ENCODE measurements at places on chromosomes 5 and 9.

DNA sequence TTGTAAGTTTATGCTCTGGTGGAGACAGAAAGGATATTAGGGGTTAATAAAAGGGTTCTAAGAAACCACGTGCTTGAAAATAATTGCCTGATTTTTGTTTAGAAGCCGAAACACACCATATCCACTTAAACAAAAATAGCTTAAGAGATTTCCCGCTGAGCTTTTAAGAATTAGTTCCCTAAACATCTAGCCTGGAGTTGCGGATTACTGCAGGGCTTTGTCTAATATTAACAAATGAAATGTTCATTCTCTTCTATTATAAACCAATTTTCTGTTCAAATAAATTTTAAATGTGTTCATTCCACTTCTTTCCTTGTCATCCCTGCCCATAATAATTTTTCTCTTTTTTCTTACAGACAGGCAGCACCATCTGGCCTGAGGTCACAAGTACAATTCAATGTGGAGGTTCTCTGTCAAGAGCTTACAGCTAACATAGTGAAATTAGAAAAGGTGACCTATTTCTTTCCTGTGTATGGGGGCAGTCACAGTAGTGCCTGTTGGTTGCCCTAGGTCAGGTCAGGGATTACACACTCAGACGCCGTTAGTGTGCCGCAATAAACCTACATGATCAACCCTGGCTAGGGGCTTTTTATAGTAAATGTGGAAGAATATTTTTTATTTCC is 65.3 kb downstream of the GRAMD2B start:
- DNase-seq, result no peak

DNA sequence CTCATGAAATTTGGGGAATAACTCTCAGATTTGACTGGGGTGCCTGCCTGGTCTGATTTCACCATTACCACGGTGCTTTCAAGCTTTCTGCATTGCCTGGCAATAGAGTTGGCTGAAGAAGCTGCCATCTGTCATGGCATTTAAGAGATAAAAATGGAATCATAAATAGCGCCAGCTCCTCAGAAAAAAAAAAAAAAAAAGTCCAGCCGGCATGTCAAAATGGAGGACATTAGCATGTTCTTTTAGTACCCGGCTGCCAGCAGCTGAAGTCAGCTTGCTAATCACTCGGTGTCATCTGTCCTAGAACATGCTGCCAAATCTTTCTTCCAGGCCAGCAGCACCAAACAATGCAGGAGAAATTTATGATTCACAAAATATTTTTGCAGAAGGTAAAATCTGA is 57.7 kb upstream of the CER1 start:
- DNase-seq, result no peak

DNA sequence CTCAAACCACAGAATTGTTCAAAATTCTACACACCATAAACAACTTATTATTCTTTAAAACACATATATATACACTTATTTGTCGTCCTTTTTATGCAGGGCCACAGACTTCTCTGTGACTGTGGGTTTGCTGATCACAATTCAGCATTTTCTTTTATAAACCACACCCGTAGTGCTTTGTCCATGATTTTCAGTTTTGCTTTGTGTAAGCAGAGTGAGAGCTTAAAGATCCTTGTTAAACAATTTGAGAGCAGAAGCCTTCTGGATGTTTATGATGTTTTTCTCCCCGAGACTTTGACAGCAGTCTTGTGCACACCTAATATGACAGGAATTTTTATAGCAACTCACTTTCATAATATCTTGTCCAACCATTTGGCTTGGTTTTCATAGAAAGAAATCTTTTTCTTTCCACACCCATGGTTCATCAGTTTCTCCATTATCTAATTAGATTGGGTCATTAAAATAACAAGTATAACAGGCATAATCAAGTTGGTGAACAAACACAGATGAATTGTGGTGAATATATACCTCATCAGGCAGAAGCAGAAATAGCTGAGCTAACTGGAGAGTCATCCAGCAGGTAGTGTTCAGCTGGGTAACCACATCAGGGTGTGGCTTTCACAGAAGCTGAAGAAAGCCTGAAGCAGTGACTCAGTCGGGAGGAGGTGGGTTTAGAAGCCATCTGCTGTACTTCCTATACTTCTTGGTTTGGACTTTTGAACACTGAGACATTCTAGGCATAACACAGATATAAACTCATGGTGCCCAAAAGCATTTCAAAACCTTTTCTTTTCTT is 232.8 kb downstream of the DOCK8 start:
- peak; percentile 83 for DNase-seq

DNA sequence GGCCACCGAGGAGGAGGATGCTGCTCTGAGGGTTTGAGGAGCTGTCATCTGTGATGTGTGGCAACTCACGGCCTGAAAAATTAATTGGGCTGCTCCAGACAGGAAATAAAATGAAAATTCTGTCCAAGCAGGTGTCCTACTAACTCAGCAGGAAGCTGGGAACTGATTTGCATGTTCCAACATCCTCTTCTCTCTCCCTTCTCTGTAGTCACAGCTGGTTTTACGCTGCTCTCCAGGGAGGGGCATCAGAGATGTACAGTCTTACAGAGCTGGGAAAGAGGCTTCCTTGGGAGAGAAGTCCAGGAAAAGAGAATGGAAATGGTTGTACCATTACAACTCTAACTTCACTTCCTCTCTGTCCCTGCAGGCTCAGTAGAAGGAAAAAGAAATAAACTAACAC is 24.2 kb upstream of the SIL1 start:
- no peak for DNase-seq

GRCh38 chr9:34124099-34124498 is 2.4 kb downstream of the DCAF12 start:
- no peak for DNase-seq

DNA sequence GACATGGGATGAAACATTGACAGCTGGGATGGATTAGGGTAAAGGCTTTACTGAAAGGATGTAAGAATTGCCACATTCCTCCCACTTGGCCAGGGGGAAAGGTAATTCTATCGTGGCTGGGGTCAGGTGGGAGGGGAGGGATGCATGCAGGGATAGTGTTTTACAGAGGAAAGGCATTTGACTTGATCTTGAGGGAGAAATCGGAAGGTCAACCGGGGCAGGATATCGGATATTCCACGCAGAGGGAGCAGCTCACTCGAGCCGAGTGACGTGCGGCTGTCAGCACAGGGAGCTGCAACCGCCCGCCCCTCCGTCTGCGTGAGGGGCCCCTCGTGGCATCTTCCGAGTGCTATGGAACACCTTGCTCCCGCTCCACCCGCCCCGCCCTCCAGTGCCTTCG is 63.4 kb upstream of the ADAMTS2 start:
- DNase-seq, result no peak

- DNase-seq, result peak; percentile 48
Measured at GRCh38 chr9:89605465-89606048, 745 bp downstream of the GADD45G start.

DNA sequence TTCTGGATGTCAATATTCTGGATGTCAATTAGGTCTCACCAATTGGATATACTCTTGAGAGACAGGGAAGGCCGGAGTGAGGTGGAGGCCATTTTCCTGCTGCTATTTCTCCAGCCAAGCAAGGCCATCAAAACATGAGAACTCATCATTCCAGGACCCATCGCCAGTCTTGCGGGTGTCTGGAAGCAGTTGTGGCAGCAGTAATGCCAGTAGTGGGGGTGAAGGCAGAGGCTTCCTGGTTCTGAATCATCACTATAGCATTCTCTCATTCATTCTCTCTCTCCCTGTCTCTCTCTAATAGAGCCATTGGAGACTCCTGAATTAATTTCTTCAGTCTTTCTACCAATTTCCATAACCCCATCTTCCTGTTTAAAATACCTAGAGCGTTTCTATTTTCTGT is 71.8 kb downstream of the EGFLAM start:
- no peak for DNase-seq

DNA sequence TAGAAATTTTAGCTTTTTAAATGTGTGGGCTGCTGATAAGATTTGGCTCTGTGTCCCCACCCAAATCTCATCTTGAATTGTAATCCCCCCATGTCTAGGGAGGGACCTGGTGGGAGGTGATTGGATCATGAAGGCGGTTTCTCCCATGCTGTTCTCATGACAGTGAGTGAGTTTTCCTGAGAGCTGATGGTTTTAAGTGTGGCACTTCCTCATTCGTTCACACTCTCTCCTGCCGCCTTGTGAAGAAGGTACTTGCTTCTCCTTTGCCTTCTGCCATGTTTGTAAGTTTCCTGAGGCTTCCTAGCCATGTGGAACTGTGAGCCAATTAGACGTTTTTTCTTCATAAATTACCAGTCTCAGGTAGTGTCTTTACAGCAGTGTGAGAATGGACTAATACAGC is 127.8 kb upstream of the MVB12B start:
- DNase-seq, result no peak

GRCh38 chr9:119004618-119004990 is 364.6 kb downstream of the BRINP1 start:
- DNase-seq, result no peak

GRCh38 chr5:131795228-131795627 is 1.6 kb downstream of the FNIP1 start:
- DNase-seq, result no peak

- no peak for DNase-seq
Measured at GRCh38 chr5:54895816-54896341, 89.5 kb downstream of the ESM1 start.

DNA sequence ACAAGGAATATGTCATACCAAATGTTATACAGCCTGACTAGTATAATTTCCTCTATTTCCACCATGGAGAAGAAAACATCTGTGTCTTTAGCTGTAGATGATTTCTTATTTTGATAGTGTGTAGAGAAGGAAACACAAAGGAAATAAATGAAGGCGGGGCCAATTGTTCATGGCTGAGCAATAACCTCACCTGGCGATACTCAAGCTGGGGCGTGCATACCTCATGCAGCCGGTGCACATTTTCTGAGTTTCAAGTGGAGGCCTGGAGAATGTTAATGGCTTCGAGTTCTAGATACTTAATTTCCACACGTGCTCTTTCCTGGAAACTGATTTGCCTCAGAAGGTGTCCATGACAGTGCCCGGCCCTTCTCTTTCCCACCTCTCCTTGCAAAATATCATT is 127.4 kb upstream of the TAF11L2 start:
- DNase-seq, result no peak

DNA sequence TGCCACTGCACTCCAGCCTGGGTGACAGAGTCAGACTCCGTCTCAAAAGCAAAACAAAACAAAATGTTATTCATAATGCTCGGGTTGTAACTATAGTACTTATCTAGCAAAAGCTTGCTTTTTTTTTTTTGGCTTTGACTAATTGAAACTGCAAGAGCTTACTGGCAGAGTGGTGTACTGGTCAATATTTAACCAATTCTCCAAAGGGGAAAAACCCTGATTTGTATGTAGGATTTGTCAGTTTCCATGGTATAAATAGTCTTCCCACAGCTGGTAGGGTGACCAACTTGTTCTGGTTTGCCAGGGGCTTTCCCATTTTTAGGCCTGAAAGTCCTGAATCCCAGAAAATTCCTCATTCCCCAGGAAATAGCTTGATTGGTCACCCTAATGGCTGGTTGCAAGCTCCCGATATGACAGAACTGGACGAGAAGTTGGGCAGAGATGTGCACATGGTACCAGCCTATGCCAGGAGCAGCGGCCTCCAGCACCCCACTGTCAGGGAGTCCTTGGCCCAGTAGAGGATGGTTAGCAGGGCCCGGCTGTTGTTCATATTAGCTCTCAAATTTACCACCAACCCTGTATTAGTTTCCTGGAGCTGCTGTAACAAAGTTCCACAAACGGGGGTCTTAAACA is 58.0 kb downstream of the FXN start:
- no peak for DNase-seq

- DNase-seq, result peak; percentile 59
Measured at GRCh38 chr5:76715736-76716455, at the start of gene F2R. TSS of gene F2R (plus strand) at chr5:76716126. CDS start at chr5:76716308, 182 bp downstream.

DNA sequence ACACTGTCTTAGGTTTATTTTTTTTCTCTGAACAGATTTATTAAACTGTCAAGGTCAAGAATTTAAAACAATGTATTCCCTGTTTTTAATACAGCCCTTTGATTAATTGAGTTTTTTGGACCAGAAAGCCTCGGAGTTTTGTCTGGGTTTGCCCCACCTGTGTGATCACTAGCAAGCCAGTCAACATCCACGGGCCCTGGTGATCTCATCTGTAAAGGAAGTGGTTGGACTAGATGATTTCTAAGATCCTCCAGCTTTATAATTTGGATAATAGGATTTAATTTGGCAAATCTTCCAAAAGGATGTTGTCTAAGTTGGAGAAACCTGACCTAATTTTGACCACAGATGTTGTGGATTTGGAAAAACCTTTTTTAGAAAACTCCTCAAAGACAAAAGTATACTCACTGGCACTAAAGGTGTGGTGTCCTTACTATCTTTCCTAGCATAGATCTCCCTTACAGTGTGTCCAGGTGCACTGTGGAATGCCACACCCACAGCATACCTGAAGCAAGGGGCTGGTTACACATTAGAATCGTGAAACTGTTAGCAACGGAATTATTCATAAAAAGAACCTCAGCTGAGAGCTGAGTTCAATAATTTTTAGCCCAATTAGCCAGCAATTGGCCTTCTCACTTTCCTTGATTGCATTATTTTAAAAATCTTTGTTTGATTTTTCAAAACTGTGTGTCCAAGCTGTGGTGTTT is 195.6 kb upstream of the ELL2 start:
- no peak for DNase-seq

GRCh38 chr5:160375166-160375565 is 4.7 kb upstream of the C1QTNF2 start:
- no peak for DNase-seq

DNA sequence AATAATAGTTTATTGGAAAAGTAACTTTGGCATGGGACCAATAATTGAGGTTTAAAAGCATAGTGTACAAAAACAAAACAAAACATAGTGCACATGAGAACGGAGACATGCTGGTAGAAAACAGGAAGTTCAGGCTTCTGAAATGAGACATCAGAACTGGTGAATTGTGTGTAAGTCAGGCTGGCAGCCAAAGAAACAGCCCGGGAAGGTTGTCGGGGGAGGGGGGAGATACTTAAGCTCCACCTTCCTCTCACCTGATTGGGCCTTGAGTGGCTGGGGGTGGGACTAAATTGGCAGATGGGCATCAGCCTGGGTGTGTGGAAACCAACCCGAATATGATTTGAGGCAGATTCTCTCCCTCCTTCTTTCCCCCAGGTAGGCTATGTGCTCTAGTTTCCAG is 256.3 kb downstream of the SMARCA2 start:
- no peak for DNase-seq

GRCh38 chr9:81371824-81372223 is 317.5 kb downstream of the TLE1 start:
- DNase-seq, result no peak

- DNase-seq, result no peak
Measured at GRCh38 chr5:58974083-58974482, 391.2 kb downstream of the RAB3C start.

- no peak for DNase-seq
Measured at GRCh38 chr9:135515083-135515951, 5.9 kb upstream of the LCN1 start.

DNA sequence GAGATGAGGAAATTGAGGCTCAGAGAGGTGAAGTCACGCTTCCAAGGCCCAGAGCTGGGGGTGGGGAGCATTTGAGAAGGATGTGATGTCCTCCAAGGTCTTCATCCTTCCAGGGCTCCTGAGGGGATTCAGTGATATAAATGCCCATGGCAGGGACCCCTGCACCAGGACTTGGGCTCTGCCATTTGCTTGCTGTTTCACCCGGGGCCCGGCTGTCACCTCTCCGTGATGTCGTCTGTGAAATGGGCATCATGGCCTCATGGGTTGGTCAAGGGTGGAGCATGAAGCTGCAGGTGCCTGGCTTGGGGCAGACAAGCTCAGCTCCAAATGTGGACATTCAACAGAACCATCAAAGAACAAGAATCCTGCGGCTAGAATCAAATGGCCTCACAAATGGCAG is 253.1 kb downstream of the PBX3 start:
- no peak for DNase-seq

- peak; percentile 44 for DNase-seq
Measured at GRCh38 chr9:32581512-32582143, 8.7 kb upstream of the NDUFB6 start.

Data from CD4-positive, alpha-beta T cell treated with Interleukin-15 for 4 hours (primary cell).